Brain pericyte (primary cell): ENCODE measurements at places on chromosomes 6 and 20.

GRCh38 chr20:43558412-43559146, at the start of gene SGK2:
TSS of gene SGK2 (plus strand) at chr20:43559027. CDS start at chr20:43566496, 7,469 bp downstream.
- DNase-seq: no peak

DNA sequence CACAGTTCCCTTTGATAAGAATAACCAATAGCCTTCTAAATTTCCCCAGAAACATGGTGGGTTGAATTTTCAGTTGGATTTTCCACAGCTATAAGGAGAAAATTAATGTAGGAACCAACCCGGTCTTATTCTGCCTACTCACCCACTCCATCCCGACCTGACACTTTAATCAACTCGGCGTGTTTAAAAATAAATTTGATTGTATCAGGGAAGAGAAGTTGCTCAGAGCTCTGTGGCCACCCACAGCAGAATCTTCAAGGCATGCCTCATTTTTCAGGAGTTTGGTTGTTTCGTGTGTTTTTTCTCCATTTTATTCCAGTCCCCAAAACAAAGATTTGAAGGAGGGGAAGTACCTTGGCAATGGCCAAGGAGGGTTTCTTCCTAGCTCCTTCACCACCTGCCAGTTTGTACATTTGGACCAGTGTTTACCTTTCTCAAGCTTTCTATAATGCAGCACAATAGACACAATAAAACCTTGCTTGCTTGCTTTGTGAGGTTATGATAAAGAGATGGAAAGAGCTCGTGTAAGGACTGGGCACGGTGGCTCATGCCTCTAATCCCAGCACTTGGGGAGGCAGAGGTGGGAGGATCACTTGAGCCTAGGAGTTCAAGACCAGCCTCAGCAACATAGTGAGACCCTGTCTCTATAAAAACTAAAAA, 297.2 kb upstream of the JARID2 start:
- DNase-seq: no peak

- DNase-seq: no peak
Measured at GRCh38 chr6:34897716-34898115, 8.7 kb downstream of the ANKS1A start.

DNA sequence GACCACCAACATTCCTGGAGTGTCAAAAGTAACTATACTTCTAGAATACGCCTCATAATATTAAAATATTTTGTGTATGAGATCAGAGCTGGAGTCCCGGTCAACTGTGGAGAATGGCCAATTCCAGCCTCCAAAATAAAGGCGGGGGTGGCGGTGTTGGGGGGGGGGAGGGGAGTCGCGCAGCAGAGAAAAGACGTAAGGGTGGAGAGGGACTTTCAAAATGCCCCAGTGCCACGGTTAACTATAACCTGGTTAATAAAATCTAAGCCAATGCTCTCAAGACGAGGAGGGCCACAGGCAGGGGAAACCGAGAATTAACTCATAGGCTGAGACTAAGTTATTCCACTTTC, 1.3 kb downstream of the NUP153 start:
- no peak for DNase-seq

DNA sequence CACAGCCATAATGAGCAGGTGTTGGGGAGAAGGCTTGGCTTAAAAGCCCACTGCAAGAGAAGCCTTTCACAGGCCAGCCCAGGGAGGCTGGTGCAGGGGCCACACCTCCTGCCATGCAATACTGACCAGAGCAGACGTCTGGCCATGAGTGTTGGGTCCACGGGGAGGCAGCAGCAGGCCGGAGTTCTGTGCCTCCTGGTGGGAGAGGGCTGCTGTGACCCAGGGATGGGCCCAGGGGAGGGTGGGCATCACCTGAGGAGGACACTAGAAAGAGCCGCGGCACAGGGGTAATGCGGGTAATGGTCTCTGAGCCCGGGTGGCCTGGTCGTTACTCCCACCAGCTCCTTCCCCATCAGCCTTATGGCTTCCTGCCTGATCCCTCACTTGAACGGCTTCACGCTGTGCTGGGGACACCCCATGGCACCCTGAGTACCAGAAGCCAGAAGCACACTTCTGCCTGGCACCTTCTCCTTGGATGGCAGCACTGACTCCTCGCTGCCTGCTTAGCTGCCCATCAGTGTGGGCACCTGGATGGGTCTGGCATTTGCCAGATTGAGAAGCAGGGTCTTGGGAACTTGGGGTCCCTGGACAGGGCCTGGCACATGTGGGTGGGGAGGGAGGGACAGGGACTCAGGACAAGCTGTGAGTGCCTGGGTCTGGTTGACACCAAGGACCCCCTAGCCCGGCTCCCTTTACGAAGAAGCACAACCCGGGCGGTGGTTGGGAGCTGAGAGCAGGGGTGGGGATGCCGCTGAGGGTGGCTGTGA, 108.8 kb downstream of the ASXL1 start:
- DNase-seq: no peak

DNA sequence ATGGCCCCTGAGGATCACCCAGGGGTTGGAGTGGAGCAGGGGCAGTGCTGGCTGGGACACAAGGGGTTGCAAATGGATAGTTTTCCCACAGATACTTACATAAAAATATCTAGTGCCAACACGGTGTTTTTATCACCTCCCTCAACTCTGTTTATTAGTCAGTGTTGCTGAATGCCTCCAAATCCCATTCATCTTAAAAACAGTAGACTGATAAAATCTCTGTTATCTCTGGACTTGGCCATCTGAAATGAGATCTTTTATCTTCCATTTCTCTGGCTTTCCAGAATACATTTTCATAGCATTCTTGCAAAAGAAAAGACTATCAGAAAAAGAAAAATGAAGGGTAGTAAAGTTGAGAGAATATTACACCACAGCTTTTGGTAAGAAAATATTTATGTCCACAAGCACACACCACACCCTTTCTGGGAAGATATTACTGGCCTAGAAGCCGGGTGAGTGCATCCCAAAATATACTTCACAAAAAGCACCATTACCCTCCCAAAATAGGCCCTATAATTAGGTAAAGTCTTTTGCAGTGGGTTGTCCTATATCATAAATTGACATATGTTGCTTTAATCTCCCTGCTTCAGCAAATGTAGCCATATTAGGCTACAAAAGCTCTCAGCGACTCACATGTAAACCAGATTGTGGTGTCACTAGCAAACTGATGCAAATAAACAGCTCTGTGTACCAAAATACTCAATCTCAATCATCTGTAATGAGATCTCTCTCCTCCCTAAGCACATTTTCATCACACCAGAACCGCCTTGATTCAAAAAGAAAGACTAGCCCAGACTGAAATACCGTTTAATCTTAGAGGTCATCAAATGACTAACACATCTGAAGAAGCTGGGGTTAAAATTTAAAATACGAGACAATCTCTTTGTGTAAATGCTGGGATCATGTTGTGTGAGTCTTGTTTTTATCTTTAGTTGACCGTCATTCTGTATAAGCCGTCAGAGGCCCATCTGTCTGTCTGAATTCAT, 96.7 kb downstream of the FYN start:
- no peak for DNase-seq

GRCh38 chr6:26027491-26028211, 59.6 kb upstream of the HFE start:
- no peak for DNase-seq

GRCh38 chr20:5967469-5967868, 17.0 kb downstream of the MCM8 start:
- no peak for DNase-seq

DNA sequence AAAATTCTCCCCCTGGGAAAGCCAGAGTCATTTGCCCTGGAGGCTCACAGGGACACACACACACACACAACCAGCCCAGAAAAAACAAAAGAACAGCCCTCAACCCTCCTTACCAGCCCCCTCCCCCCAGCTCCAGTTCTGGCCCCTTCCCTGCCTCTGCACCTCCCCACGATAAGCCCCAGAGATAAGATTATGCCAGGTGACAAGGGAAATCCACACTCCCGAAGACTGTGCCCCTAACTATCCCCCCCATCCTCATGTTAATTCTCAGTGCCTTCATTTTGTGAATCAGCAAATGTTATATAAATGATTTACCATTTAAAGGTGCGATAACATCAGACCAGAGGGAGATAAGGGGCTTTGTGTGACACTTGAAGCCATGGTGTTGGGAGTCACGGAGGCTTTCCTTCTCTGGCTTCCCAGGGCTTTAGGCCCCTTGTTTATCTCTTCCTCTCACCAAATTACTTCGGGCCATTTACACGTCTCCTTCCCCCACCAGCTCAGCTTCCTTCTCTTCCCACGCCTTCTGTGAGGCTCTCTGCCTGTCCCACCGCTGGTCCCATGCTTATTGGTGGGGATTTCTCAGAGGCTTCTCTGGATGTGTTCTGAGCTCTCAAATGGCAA, 12.5 kb upstream of the FOXC1 start:
- DNase-seq: no peak

DNA sequence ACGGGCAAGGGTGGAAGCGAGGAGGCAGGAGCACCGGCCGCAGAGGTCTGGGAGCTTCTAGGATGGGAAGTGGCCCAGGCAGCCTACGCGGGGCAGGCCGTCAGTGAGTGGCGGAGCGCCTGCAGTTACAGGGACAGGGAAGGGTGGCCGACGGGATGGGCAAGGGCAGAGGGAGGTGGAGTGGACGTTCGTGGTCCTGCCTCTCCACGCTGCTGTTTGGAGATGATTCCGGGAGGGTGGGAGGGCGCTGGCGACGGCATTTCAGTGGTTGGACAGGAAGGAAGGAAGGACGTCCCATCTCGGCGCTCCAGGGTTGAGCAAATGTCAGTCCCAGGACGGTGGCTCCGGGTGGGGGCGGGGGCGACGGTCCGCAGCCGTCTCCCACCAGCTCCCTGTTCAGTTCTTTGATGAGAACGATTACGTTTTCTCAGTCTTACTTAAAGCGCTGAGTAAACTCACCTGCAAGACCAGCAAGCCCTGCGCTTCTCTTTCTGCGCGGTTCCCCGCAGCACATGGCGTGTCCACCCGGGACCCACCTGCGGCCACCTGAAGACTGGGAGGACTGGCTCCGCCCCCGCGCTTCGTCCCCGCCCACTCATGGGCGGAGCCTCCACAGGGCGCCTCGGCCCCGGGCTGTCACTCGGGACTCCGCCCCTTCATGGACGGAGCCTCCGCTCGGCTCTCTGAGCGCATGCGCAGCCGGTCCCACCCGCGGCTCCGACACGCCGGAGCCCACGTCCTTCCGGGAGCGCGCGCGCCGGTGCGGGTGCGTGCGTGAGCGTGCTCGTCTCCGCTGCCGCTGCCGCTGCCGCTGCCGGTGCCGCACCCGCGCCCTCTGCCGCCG, at the start of gene DNAJC5:
Gene DNAJC5, plus strand, starts transcription at position 769 of the 844 bp plus-strand sequence. CDS start 33,220 bp downstream, outside the sequence.
- peak; percentile 75 for DNase-seq

GRCh38 chr20:61933951-61934715, 131.5 kb downstream of the TAF4 start:
- no peak for DNase-seq

- DNase-seq: no peak
Measured at GRCh38 chr6:6661684-6662083, 73.2 kb downstream of the LY86 start.

DNA sequence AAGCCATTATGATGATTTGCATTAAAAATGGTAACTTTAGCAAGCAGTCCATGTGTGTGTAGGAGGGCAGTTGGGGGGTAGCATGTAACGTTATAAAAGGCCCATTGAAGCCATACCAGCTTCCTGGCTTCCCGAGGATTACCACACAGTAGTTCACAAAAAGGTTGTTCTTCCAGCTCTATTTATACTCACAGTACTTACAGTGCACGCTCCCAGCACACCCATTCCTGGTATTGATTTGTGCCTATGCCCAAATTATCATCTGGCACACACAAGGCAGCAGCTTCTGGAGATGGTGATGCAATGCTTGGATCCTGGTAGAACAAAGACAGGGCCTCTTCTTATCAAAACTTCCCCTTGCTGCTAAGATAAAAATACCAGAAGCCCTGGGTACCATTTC, 436.8 kb downstream of the HAO1 start:
- no peak for DNase-seq

GRCh38 chr6:28910901-28911690, 12.7 kb downstream of the TRIM27 start:
- DNase-seq: no peak

GRCh38 chr6:20377623-20378265, 23.9 kb upstream of the E2F3 start:
- DNase-seq: no peak

DNA sequence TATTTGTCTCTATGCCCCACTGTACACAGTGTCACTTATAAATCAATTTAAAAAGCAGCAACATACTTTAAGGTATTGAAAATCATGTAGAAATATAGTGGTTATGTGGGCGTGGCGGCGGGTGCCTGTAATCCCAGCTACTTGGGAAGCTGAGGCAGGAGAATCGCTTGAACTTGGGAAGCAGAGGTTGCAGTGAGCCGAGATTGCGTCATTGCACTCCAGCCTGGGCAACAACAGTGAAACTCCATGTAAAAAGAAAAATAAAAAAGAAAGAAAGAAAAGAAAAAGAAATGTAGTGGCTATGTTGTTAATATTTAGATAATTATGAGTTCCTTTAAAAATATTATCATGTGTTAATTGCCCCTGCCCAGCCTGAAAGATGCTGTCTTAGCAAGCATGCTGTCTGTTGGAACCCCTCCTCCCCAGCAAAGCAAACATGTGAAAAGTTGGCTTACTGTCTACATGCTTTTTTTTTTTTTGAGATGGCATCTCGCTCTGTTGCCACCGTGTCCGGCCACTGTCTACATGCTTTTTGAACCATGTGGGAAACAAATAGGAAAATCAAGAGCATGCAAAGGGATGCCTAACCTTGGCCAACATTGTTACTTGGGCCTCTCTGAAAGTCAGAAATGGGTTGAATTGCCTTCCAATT, 151.4 kb upstream of the TSHZ2 start:
- no peak for DNase-seq

- peak; percentile 54 for DNase-seq
Measured at GRCh38 chr6:135299256-135299655, 118.1 kb downstream of the MYB start.

- DNase-seq: no peak
Measured at GRCh38 chr20:47758517-47759450, 26.5 kb downstream of the SULF2 start.

- no peak for DNase-seq
Measured at GRCh38 chr6:37039958-37040357, 34.5 kb downstream of the FGD2 start.

DNA sequence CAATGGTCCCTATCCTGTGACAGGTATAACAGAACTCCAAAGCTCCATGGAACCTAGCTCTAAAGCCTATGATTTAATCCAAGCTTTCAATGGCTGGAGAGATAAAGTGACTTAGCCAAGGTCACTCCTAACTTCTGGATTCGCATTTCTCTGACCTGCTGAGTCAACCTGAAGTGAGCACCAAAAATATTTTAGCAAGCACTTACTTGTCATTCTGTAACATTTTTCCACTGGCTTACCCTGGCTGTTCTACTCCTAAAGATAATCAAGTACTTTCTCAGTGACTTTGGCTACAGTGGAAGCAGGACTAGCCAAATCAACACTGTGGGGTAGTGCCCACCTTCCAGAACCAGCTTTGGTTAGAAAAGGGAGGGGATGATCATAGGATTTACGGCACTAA, 188.3 kb downstream of the OGFRL1 start:
- no peak for DNase-seq

GRCh38 chr6:53358440-53359094, 9.8 kb upstream of the ELOVL5 start:
- DNase-seq: no peak
